ENCODE measurements at places on chromosomes 13 and 19.
A peak's percentile ranks its signal among the peaks of the same experiment; 100 is the strongest.

DNA sequence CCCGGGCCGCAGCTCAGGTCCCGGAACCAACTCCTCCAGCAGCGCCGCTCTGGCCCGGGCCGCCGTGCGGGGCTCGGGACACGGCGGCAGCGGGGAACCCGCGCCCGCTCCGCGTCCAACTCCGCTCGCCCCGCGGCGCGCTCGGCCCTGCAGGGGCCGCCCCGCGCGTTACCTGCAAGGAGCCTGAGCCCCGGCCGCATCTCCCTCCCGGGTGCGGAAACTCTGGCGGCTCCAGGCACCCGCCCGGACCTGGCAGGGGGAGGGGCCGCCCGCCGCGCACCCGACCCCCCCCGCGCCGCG, at the start of gene TMTC4:
TSS of gene TMTC4 (minus strand) at position 224 of the 300 bp plus-strand sequence. CDS start 4,433 bp downstream, outside the sequence.
- H3K27me3 ChIP-seq = peaks cover 3% of the 10 kb centered on the region
- ATAC-seq = peak; percentile 51
- peak within 1 kb of the TSS; percentile 88 for H3K27ac ChIP-seq

DNA sequence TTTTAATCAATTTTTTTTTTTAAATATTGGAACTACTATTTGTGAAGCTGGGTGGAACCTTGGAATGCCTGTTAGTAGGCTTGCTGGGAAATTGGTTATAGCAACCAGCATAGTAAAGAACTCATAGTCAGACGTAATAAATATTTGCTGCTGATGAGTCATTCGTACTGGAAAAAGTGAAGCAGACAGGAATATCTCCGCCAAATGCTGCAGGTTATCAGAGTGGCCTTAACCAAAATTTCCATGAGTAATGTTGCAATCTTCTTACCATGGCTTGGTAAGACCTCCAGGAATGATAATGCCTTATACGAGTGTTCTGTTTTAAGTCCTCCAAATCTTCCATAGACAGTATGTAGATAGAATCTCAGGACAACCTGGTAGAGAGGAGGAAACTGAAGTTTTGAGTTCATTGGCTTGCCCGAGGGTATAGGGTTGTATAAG, 34.2 kb downstream of the MBNL2 start:
- peak overlapping the region; percentile 63 for H3K4me3 ChIP-seq
- H3K36me3 ChIP-seq = peaks cover 13% of the 10 kb centered on the region
- H3K4me1 ChIP-seq = peaks cover 63% of the 10 kb centered on the region
- H3K27me3 ChIP-seq = no peaks in the 10 kb centered on the region
- ATAC-seq = peak; percentile 56

DNA sequence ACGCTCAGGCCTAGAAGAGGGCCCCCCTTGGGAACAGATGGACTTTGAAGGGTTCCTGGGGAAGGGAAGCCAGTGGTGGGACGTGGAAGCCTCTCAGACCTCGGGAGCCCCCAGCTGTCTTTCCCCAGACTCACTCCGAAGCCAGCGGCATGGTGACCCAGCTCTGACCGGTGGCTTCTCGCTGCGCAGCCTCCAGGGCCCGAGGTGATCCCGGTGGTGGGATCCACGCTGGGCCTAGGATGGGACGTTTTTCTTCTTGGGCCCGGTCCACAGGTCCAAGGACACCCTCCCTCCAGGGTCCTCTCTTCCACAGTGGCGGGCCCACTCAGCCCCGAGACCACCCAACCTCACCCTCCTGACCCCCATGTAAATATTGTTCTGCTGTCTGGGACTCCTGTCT, 24.6 kb downstream of the HPN start:
- ATAC-seq = no peak
- H3K4me1 ChIP-seq = no peaks in the 10 kb centered on the region
- H3K36me3 ChIP-seq = no peaks in the 10 kb centered on the region
- H3K27ac ChIP-seq = no peak overlapping the region

DNA sequence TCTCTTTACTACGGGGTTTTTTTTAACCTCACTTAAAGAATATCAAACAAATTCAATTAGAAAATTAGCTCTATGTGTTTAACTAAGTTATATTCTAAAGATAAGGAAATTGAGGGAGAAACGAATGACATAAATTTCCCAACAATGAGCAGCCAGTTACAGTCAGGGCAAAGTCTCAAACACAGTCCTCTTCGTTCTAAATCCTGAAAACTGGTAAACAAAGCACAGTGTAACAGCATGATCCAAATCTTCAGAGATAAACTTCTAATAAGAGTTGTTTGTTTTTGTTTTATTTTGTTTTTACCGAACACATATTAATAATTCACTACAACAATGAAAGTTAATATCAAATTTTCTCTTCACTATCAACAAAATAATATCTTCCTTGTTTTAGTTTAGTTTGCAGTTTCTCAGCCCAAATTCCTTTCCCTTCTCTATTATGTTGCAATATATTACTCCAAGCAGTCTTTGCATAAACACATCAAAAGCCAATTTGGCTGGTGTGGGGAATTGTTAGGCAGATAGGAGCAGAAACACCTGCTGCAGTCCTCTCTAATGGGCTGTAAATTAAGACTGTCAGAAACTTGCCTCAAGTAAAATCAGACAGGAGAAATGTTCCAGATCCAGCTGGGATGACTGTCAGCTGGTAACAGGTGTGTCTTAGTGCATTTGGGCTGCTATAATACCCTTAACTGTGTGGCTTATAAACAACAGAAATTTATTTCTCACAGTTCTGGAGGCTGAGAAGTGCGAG, 106.5 kb upstream of the SGCG start:
- H3K27ac ChIP-seq = no peak overlapping the region
- ATAC-seq = no peak
- H3K4me3 ChIP-seq = no peak overlapping the region
- no peaks in the 10 kb centered on the region for H3K4me1 ChIP-seq

DNA sequence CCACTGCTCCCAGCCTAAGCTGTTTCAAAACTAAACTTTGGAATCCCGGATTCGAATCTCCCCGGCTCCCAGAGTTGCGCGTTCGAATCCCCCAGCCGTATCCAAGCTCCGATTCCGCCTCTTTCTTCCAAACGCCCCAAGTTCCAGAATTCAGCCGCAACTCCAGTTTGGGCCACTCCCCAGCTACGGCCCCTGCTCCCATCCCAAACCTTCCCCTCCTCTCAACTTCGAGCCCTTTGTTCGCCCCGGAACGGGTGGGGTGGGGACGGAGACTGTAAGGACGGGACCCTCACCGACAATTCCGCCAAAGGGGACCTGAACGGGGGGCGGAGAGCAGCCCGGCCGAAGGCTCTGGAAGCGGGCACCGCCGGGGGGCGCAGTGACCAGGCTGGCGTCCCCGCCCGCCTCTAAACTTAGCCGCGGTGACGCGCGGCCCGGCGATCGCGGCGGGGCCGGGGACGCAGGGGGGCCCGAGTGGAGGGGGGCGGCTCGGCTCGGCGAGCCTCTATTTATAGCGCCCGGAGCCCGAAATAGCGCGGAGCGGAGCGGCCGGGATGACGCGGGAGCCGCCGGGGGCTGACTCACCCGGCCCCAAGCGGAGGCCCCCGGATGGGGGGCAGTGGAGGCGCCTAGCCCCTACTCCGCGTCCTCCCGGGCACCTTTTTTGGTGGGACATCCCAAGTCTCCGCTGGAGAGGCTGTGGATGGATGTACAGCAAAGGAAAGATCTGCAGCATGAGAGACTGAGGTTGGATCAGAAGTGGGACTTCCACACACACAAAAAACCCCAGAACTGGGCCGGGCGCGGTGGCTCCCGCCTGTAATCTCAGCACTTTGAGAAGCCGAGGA, 4.9 kb upstream of the ERCC1 start:
- H3K27ac ChIP-seq = no peak overlapping the region
- no peaks in the 10 kb centered on the region for H3K36me3 ChIP-seq

DNA sequence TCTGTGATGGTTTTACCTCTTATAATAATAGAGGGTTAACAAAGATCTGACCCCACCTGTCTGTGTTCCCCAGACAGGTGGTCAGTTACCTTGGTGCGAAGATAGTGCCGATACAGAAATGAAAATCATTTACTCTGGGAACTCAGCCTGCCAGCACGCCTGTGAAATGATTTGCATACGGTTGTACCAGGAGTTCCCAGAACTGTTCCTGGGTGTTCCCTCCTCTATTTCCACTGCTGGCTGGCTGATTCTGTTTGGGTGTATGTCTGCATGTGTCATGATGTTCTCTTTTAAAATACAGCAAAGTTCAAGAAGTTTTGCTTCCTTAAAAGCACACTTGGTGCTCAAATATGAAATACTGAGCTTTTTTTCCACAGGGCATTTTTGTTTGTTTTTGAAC, 527.1 kb downstream of the FGF9 start:
- no peak overlapping the region for H3K4me3 ChIP-seq
- no peaks in the 10 kb centered on the region for H3K4me1 ChIP-seq
- H3K27ac ChIP-seq = no peak overlapping the region
- H3K27me3 ChIP-seq = no peaks in the 10 kb centered on the region
- no peak for ATAC-seq

GRCh38 chr13:52048516-52048915, 24.0 kb downstream of the UTP14C start:
- H3K4me1 ChIP-seq = no peaks in the 10 kb centered on the region
- no peak for ATAC-seq
- no peak overlapping the region for H3K4me3 ChIP-seq
- no peak overlapping the region for H3K27ac ChIP-seq
- H3K27me3 ChIP-seq = peaks cover 7% of the 10 kb centered on the region
- peaks cover 6% of the 10 kb centered on the region for H3K36me3 ChIP-seq

DNA sequence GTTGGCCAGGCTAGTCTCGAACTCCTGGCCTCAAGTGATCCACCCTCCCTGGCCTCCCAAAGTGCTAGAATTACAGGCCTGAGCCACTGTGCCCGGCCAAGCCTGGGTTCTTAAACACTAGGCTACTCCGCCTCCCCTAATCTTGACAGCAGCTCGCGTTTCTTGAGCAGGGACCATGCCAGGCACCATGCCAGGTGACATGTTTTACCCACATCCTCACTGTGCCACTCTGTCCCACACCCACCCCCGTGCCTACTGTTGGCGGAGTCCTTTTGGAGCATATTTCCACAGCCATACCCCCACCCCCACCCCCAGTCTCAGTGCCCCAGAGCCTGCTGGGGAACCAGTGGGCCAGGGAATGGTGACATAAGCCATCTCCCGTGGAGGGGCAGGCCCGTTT, 98.8 kb downstream of the DPF1 start:
- H3K4me3 ChIP-seq = no peak overlapping the region
- no peaks in the 10 kb centered on the region for H3K27me3 ChIP-seq
- no peak overlapping the region for H3K27ac ChIP-seq
- ATAC-seq = no peak

GRCh38 chr19:9597027-9597426, 12.7 kb upstream of the ZNF121 start:
- H3K4me1 ChIP-seq = no peaks in the 10 kb centered on the region
- H3K27me3 ChIP-seq = peaks cover 5% of the 10 kb centered on the region
- peak; percentile 98 for ATAC-seq
- H3K4me3 ChIP-seq = peak overlapping the region; percentile 1
- peaks cover 6% of the 10 kb centered on the region for H3K36me3 ChIP-seq

DNA sequence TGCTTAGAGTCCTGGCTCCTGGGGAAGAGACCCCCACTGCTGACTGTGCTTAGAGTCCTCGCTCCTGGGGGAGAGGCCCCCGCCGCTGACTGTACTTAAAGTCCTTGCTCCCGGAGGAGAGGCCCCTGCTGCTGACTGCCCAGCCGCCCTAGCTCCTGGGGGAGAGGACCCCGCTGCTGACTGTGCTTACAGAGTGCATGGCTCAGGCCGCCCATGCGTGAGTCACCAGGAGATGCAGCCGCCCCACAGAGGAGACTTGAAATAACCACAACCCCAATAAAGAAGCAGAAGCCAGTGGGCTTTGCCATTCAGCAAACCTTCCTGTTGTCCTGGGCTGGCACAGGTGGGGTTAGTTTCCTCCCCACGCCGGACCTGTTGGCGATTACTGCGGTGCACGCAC, 79.2 kb upstream of the C13orf46 start:
- H3K36me3 ChIP-seq = peaks cover 48% of the 10 kb centered on the region
- H3K4me1 ChIP-seq = peaks cover 11% of the 10 kb centered on the region
- H3K27me3 ChIP-seq = no peaks in the 10 kb centered on the region
- no peak overlapping the region for H3K4me3 ChIP-seq
- ATAC-seq = no peak
- no peak overlapping the region for H3K27ac ChIP-seq

GRCh38 chr13:74184283-74184682, 50.1 kb upstream of the KLF12 start:
- H3K4me1 ChIP-seq = no peaks in the 10 kb centered on the region
- H3K27ac ChIP-seq = no peak overlapping the region
- H3K36me3 ChIP-seq = no peaks in the 10 kb centered on the region
- no peaks in the 10 kb centered on the region for H3K27me3 ChIP-seq

DNA sequence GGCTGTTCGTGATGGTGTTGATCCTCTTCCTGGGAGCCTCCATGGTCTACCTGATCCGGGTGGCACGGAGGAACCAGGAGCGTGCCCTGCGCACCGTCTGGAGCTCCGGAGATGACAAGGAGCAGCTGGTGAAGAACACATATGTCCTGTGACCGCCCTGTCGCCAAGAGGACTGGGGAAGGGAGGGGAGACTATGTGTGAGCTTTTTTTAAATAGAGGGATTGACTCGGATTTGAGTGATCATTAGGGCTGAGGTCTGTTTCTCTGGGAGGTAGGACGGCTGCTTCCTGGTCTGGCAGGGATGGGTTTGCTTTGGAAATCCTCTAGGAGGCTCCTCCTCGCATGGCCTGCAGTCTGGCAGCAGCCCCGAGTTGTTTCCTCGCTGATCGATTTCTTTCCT, 12.2 kb upstream of the C19orf33 start:
- peaks cover 25% of the 10 kb centered on the region for H3K36me3 ChIP-seq
- no peaks in the 10 kb centered on the region for H3K4me1 ChIP-seq

GRCh38 chr13:84025824-84026223, 143.6 kb upstream of the SLITRK1 start:
- H3K36me3 ChIP-seq = no peaks in the 10 kb centered on the region
- H3K4me3 ChIP-seq = no peak overlapping the region
- no peaks in the 10 kb centered on the region for H3K4me1 ChIP-seq
- H3K27me3 ChIP-seq = no peaks in the 10 kb centered on the region
- no peak overlapping the region for H3K27ac ChIP-seq

- no peak for ATAC-seq
- H3K27me3 ChIP-seq = no peaks in the 10 kb centered on the region
- H3K36me3 ChIP-seq = no peaks in the 10 kb centered on the region
- no peaks in the 10 kb centered on the region for H3K4me1 ChIP-seq
- H3K4me3 ChIP-seq = no peak overlapping the region
Observed at GRCh38 chr13:104701591-104701990, 1635.4 kb upstream of the SLC10A2 start.

GRCh38 chr13:106415971-106416370, 119.5 kb downstream of the EFNB2 start:
- H3K27me3 ChIP-seq = peaks cover 11% of the 10 kb centered on the region
- H3K27ac ChIP-seq = no peak overlapping the region
- H3K4me1 ChIP-seq = no peaks in the 10 kb centered on the region

Measured in activated T-helper 17 cell treated with anti-CD3 and anti-CD28 coated beads, Interleukin-2, amount 50 U/mL, for 72 hours (primary cell).